Amygdala (tissue), 56 donors: ENCODE measurements at places on chromosomes 7 and 10.
A peak's percentile ranks its signal among the peaks of the same experiment; 100 is the strongest.

DNA sequence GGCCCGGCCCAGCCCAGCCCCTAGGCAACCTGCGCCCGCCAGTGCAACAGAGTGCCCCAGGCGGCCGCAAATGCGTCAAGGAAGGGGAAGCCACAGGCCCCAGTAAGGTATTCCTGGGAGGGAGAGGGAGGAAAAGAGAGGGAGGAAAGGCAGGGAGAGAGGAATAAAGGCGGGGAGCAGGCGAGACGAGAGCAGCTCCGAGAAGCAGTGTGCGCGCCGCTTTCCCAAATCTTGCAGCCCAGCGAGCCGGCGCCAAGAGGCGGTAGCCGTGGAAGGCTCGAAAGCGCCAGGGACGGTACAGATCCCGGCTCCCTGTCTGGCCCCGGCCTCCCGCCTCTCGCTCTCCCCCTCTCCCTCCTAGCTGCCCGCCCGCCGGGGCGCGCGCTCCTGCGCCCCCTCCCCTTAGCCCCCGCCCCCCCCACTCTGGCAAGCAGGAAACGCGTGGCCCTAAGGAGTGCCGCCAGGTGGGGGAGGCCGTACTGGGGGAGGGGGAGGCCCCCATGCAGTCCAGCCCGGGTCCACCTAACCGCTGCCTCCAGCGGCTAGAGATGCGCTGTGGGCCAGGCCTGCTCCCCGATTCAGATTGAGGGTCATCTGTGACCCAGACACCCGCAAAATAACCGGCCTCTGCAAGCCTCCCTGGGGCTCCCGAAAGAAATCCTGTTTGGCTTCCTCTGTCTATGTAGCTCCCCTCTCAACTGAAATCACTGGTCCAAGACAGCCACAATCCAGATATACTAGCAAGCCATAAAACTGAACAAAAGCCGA, 4.3 kb downstream of the HOXA10 start:
- no peak for DNase-seq

DNA sequence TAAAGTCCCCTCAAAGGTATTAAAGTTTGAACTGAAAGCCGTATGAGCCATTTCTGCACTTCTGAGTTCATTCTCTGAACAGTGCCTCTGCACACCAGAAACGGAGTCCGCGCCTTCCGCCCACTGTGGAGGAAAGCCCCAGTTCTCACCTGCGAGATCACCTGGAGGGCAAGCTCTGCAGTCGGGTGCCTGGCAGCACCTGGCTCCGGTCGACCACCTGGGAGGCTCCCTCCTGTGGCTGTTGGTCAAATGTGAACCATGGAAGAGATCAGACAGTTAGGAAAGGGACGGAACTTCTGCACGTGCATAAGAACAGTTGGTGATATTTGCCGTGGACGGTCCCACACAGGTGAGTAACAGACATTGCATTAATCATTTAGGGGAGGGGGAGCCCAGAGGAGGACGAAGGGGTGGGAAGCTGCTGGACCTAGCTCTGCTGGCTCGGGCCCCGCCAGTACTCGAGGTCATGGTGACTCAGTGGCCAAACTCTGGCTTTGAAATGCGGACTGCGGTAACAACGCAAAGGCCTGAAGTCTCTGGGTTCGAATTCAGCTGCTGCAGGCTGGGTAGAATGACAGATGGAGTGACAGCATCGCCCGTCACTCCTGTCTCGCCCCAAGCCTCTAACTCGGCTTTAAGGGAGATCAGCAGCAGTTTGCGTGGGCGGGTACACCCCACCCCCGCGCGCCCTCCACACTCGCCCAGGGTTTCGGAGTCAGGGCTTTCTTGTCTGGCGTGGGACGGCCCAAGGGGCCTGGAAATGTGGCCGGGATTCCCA, 1.7 kb upstream of the DPYSL4 start:
- DNase-seq = no peak

GRCh38 chr7:158160199-158160598, 427.4 kb downstream of the PTPRN2 start:
- DNase-seq = no peak

DNA sequence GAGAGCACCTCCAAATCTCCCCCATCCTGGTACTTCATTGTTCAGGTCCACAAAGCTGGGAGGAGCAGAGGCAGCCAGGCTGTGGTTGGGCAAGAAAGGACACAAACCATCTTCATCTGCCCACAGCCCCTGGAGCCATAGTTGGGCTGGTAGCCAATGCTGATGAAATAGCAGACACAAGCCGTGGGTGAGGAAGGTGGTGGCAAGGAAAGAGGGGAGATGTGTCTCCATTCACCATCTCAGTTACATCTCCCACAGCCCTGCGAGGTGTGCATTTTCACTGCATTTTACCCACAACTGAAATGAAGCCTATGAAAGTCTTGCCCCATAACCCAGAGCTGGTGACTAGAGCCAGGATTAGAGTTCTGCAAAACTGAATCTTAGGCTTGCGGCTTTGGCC, 35.0 kb downstream of the PIK3AP1 start:
- DNase-seq = no peak

DNA sequence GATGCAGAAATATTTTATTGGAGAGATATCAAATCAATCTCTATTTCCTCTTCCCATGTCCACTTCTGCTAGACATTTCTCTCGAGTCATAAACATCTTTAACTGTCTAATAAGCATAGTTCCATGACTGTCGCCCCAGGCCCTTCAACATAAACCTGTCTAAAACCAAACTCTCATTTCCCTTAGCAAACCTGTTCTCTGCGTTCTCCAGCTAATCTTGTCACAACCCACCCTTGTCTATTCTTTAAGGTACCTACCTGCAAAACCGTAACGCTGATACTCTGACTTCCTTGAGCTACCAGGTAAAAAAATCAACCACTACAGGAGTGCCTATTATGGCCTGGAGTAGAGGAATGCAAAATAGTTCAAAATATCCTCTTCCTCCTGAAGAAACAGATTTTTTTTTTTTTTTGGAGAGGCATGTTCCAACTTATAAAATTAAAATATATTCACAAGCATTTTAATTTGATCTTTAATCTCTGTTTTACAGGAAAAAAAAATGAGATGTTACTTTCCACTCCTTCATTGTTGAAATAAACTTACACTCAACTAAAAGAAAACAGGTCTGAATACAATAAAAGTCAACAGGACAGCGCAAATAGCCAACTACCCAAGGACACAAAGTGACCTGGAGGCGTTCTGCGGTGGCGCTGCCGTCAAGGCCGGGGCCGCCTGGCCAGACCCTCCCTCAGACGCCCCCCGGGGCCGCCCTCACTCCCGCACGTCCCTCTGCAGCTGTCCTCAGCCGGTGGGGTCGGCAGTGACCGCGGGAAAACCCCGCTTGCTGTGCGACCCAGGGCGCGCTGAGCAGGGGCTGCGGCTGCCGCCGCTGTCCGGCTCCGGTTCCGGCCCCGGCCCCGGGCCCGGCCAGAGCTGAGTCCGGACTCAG, 765 bp downstream of the SLC25A40 start:
- peak; percentile 29 for DNase-seq

- no peak for DNase-seq
These were observed 49.0 kb upstream of the EN2 start for GRCh38 chr7:155408651-155409586.

DNA sequence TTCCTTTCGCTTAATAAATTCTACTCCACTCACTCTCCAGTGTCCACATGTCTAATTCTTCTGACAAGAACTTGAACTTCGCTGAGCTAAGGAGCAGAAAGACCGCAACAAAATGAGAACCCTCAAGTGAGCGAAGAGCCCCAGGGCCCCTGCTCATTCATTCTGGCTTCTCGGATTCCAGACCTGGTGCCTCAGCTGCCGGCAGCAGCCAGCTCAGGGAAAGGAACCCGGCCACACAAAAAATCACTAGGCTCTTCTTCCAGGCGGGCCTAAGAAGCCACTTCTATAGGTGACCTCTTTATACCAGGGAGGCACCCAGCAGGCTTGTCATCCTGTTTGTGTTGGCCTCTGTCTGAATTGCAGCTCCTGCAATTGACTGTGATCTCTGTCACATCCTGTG, 33.3 kb downstream of the OTUD1 start:
- DNase-seq = no peak

DNA sequence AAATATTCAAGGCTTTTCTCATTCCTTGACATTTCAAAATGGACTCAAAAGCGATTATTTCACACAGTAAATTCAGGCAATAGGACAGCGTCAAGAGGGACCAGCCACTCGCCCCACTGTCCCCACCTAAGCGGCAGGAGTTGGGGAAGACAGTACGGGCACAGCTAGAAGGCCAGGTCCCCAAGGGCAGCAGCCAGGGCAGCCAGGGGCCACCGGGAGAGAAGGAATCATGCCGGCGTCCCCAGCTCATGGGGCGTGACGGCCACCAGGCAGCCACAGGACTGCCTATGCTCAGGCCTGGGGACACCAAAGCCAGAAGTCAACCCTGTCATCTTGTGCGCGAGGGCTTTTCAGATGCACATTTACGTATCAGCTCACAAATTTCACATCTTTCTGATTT, 225.7 kb upstream of the PPP2R2D start:
- no peak for DNase-seq

DNA sequence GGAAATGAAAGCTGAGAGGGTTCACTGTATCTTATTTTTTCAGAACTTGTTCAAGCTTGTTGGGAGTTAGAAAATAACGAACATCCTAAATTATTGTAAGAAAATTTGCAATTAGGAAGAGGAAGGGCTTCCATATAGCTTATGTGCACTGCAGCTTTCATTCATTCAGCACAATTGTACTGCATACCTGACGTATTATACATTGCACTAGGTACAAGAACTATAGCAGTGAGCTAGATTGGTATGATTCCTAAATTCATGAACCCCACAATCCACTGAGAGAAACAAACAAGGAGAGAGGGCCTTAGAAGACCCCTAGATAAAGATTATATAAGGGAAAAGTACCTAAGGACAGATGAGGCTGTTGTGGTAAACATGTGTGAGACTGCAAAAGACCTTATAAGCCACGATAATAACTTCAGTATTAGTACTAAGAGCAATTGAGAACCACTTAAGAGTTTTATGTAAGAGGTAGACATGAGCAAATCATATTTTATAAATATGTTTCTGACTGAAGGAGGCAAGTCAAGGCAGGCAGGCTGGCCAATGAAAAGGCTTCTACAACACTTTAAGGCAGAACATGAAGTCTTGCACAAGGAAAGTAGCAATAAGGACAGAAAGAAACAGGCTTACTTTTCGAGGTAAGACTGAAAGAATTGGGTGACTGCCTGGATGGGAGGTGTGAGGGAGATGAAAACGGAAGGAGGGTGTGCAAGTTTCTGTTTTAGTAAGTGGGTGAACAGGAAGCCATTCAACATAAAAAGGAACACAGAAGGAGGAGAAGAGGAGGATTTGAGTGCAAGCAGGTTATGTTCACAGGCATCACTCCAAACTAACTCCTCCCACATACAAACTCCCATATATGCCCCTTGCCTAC, 77.9 kb upstream of the LRRN3 start:
- DNase-seq = no peak

DNA sequence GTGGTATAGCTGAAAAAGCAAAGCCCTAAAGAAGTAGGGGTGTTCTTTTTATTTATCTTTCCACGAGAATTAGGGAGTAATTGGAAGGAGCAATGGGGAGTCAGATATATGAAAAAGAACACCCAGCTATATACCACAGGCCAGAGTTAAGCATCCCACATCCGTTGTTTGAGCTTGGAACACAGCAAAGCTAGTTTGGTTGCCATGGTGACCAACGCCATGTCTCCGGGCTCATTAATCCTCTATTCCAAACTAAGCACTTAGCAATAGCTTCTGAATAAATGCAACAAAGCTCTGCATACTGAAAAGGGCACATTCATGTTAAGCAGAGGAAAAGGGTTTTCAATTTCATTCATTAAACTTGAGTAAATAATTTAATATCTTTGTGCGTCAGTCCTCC, 23.5 kb downstream of the ASB4 start:
- DNase-seq = peak; percentile 6

- no peak for DNase-seq
These were observed 1.3 kb downstream of the COL1A2 start for GRCh38 chr7:94396037-94396431.

- DNase-seq = no peak
These were observed 231.5 kb upstream of the NRP1 start for GRCh38 chr10:33566001-33566400.

- no peak for DNase-seq
These were observed 338.0 kb upstream of the KIAA1217 start for GRCh38 chr10:23870651-23871610.

DNA sequence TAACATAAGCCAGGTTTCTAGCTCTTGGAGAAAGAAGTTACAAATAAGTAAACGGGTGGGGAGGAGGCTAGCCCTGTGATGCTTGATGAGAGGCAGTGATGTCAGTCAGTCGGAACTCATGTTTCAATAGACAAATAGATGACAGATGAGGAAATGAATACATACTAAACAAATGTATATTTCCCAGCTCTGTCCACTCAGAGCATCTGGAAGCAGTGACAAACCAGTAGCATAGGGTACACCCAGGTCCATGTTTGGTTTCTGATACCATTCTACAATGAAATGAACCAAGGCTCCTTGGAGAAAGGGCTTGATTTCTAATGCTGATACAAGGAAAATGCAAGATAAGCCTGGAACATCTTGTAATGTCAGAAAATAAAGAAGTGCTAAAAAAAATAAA, 30.6 kb downstream of the PODXL start:
- DNase-seq = no peak

GRCh38 chr7:99106821-99107241, 37.1 kb downstream of the SMURF1 start:
- no peak for DNase-seq

GRCh38 chr7:36775061-36775620, 50.8 kb upstream of the AOAH start:
- no peak for DNase-seq

DNA sequence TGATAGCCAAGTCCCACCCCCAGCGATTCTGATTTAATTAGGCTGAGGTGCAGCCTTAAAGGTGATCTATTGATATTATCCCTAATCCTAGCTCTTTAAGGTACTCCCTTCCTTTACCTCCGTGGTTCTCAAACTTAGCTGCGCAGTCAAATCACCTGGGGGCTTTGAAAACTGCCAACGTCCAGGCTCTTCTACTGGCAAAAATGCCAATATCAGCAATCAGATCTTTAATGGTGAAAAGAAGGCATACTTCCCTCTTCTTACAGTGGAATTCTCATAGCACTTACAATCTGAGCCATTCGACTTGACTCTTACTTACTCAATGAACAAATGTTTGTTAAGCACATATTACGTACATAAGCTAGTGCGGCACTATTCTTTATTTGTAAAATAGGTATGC, 704 bp upstream of the SLC35B4 start:
- DNase-seq = no peak

GRCh38 chr7:125424721-125425120, 495.1 kb upstream of the POT1 start:
- no peak for DNase-seq

GRCh38 chr10:91758303-91759146, 39.7 kb upstream of the TNKS2 start:
- DNase-seq = no peak
